ENCODE measurements at places on chromosomes 13 and 19. TPM values are rescaled to one million over a fixed set of nuclear protein-coding genes. Genes with fewer than 3 reads are reported as not detected.

The RFPL4A gene
- not detected for total RNA-seq

GRCh38 chr19:19750842-19751790 lies 18.2 kb upstream of the ZNF14 start:
- no peak for DNase-seq

The GAPDHS gene
- not detected for total RNA-seq

- DNase-seq: no peak
Measured at GRCh38 chr13:35664747-35665146, 188.3 kb upstream of the MAB21L1 start.

DNA sequence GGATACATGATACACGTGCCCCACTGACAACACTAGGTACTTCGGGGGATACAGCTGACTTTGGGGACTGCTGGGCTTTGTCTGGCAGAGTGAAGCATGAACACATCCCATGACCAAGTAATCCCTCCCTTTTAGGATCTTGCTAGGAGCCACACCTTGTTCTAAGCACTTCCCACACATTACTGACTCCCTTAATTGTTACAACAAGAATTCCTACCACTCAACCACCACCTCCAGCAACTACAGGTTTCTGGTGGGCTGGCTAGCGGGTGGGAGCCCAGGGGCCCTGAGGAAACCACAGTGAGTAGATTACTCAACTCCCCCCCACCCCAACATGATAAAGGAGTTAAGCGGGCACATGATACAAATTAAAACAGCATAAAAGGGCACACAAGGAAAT lies 7.2 kb upstream of the SLC35E1 start:
- DNase-seq: no peak

- no peak for DNase-seq
Measured at GRCh38 chr19:55101261-55101660, 16.2 kb downstream of the PPP1R12C start.

- no peak for DNase-seq
Measured at GRCh38 chr13:95019886-95020285, 281.4 kb downstream of the ABCC4 start.

DNA sequence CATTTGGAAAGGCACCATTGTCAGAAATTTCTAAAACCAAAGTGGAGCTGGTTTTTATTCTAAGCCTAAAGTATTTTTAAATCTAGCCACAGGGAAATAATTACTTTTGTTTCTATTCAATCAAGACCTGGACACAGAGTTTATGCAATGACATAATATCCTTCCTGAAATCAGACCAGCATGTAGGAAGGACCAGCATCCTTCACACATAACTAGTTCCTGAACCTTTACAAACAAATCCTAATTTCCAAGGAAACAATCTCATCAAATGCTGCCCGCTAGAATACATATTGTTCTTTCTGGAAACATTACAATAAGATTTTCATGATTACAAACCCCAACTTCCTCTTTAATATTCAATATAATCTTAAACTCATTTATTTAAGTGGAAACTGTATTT lies 1.5 kb downstream of the STARD13 start:
- no peak for DNase-seq

DNA sequence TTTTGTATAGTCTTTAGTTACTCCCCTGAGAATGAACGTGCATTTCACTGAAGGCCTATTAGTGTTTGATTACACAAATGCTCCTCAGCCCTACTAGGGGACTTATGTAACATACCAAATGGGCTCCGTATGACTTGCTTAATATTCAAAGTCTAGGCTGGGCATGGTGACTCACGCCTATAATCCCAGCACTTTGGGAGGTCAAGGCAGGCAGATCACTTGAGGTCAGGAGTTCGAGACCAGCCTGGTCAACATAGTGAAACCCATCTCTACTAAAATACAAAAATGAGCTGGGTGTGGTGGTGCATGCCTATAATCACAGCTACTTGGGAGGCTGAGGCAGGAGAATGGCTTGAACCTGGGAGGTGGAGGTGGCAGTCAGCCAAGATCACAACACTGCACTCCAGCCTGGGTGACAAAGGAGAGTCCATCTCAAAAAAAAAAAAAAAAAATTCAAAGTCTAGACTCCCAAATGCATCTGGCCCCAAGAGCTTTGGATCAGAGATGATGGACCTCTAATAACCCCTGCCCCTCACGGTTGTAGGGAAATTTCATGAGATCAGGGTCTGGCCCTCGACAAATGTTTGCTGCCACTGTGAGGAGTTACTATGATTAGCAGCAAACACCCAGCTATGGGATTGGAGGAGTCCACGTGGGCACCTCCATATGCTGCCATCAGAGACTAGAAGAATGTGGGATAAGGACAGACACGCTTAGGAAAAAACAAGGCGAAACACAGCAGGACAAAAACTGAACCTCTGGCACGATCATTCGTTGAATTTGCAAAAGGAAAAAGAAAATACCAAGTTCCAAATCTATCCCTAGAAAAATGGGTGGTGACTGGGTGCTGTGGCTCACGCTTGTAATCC lies 4.6 kb downstream of the FBXO17 start:
- no peak for DNase-seq

The CDKN2D gene
- total RNA-seq: 3.3 TPM

The GZMM gene
- total RNA-seq: not detected

The KRTDAP gene
- not detected for total RNA-seq

The TMEM150B gene
- total RNA-seq: 26.4 TPM

The THSD1 gene
- 2.4 TPM for total RNA-seq

DNA sequence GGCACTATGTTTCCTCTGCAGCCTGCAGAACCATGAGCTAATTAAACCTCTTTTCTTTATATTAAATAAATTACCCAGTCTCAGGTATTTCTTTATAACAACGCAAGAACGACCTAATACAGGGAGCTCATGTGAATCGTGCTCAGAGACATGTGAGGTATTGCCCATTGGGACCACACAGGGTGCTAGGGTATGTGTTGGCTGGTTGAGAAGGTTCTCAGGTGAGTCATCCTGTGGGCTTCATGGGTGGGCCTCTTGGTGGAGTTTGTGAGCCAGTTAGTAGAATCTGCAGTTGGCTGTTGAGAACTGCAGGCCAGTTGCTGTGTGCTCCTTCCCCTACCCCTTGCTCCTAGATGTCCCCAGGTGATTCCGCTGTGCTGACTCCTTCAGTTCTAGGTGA lies 163.0 kb downstream of the HS6ST3 start:
- no peak for DNase-seq

The ZFR2 gene
- total RNA-seq: not detected

- no peak for DNase-seq
Measured at GRCh38 chr13:66407128-66407527, 823.0 kb downstream of the PCDH9 start.

The VMAC gene
- total RNA-seq: 14.1 TPM

The PALM gene
- total RNA-seq: 33.8 TPM

DNA sequence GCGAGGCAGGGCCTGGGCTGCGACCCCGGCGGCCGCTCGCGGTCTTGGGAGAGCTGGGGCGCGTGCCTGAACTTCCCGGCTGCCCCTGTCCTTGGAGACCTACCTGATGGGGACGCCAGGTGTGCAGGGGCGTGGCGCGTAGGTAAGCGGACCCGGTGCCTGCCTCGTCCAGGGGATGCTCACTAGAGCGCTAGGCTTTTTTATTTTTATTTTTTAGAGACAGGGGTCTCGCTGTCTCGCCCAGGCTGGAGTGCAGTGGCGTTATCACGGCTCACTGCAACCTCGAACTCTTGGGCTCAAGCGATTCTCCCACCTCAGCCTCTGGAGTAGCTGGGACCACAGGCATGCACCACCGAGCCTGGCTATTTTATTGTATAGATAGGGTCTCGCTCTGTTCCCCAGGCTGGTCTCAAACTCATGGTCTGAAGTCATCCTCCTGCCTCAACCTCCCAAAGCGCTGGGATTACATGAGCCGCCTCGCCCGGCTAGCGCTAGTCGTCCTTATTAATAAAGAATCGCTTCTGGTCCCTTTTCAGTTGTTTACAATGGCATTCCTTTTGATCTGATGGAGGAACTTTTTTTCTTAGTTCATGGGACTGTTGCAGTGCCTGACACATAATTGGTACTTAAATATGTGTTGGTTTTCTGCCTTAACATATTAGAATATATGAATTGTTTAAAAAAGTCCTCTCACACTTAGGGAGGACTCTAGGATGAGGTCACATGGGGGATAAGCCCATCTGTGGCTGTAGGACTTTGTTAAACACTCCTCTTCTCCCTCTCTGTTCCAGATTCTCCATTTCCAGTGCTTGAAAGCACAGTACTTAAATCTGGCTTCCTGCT lies 812 bp downstream of the DPY19L3 start:
- DNase-seq: no peak

DNA sequence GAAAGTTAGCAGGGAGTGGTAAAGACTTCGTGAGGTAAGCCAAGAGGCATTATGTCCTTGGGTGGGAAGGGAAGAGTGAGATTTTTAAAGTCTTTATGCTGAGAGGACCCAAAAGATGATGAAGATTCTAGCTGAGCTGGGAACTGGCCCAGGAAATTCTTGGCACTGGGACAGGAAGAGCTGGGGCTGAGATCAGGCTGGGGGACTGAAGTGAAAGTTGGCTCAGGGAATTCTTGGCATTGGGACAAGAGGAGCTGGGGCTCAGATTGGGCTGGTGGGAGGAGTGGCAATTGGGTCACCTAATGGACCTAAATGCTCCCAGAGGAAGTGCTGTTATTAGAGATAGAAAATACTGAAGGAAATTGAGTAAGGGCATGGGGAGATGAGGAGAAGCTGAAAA lies 8.8 kb downstream of the SCEL start:
- DNase-seq: no peak

DNA sequence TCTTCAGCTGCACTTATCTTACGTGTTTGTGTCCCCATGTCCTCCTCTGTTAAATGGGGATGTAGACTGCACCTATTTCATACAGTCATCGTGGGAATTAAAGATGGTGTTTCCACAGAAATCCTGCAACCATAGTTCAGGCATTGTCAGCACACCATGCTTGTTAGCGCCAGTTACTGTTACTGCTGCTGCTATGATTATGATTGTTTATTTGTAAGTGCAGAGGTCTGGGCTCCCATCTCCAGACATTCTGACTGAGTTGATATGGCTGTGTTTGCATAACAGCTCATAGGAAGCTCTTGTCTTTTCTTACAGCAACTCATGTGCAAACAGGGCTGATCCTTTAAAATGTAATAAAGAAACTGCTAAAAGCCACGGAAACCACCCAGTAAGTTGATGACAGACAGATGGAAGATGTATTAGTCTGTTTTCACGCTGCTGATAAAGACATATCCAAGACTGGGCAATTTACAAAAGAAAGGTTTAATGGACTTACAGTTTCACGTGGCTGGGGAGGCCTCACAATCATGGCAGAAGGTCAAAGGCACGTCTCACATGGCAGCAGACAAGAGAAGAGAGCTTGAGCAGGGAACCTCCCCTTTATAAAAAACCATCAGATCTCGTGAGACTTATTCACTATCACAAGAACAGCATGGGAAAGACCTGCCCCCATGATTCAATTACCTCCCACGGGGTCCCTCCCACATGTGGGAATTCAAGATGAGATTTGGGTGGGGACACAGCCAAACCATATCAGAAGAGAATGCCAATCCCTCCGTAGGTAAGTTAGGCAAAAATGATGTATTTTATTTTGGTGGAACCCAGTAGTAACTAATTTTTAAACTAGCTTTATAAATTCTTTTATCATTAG lies 1.6 kb downstream of the ZSCAN5A start:
- DNase-seq: no peak

DNA sequence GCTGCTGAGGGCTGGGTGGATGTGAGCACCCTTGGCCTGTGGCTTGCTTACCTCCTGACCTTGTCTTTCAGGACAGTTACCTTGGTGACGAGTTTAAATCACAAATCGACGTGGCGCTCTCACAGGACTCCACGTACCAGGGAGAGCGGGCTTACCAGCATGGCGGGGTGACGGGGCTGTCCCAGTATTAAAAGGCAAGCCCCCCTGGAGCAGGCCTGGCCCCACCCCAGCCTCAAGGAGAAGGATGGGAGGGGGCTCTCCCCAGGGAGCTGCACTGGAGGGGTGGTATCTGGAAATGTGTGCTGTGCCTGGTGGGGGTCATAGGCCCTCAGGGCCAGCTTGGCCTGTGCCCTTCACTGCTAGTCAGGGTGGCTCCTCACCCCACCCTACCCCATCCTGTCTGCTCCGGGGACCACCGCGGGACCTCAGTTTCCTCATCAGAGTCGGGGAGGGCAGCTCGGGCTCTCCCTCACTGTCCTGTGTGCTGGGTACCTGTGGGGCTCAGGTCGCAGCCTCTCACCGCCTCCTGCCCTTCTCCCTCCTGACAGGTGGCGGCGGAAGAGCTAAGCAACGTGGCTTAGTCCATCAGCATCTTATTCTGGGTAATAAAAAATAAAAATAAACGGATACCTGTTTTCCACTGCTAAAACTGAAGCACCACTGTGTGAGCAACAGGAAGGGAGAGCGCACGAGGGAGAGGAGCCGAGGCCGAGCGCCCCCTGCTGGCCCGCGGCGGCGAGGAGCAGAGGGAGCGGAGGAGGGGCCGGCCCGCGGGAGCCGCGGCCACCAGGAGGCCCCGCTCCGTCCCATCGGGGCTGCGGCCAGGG lies 29.8 kb downstream of the CERS1 start:
- peak; percentile 59 for DNase-seq

The OR7D2 gene
- total RNA-seq: not detected

DNA sequence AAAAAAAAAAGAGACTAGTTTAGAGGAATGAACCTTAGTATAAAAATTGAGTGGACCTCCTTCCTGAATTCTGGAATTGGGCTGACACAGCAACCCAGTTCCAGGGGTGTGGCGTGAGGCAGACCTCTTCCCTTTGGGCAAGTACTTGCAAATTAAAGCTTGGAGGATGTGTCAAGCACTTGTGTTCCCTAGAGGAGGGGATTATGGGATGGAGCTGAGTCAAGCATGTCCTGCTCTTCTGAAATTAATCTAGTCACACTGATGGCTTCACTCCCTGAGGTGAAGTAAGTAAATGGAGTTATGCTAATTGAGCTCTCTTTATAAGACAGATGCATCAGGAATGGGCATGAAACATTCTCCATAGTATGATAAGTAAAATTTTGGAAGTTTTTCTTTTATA lies 107.7 kb upstream of the HTR2A start:
- no peak for DNase-seq

GRCh38 chr13:106573284-106573846 lies 5.4 kb upstream of the ARGLU1 start:
- DNase-seq: no peak
